ENCODE measurements at places on chromosomes 3 and 15.

GRCh38 chr3:13623101-13623654, 74.3 kb downstream of the FBLN2 start:
- DNase-seq: no peak

GRCh38 chr3:197381371-197381770, 83.0 kb upstream of the DLG1 start:
- no peak for DNase-seq

- DNase-seq: no peak
Observed at GRCh38 chr3:146195605-146196004, 34.6 kb upstream of the PLOD2 start.

DNA sequence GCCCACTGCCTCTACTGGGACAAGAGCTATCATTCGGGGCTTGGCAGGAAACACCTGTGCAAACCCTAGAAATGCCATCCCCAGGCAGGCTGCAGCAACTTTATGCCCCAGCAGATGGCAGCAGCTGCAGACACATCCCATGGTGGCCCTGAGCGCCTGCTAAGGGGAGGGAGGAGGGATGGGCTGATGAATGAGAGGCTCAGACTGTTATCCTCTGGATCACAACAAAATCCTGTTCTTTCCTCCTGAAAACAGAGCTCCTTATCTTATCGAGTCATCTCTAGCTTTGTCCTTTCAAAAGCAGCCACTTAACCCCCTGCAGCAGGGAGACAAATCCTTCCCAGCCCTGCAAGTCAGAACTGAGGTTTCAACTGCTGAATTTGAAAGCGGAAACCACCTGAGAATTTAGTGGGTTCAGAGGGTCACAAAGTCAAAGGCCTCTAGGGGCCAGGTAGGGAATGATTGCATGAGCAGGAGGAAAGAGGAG, 90.6 kb upstream of the PROK2 start:
- DNase-seq: peak; percentile 80

DNA sequence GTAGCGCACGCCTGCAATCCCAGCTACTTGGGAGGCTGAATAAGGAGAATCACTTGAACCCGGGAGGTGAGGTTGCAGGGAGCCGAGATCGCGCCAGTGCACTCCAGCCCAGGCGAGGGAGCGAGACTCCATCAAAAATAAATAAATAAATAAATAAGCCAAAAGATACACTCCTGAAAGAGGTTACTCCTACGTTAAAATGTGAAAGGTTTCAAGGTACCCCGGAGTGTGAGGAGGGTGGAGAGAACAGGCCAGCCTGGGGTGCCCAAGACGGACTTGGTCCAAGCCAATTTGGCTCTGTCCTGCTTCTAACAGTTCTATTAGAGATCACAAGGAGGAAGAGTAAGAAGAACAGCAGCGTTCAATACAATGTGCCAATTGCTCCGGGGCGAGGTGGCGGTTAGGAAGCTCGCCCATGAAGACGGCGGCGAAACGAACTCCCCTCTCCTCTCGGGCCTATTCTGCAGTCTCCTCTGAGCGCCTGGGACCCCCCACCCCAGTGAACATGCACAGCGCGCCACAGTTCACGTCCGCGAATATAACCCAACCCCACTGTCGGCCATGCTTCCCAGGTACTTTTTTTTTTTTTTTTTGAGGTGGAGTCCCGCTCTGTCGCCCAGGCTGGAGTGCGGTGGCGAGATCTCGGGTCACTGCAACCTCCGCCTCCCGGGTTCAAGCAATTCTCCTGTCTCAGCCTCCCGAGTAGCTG, 942 bp downstream of the ELP6 start:
- DNase-seq: peak; percentile 34

DNA sequence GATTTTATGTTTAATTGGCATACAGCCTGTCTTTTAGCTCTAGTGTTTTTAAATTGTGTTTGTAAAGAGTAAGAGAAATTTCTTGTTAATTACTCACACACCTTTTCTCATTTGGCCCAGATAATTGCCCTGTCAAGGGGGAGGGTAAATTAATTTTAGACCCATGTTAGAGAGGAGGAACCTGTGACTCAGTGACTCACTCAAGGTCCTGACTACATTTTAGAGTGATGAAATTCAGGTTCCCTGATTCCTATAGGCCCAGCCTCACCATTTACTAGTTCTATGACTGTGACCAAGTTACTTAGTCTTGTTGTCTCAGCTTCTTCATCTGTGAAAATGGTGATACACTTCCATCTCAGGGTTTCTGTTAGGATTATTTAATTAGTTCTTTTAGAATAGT, 125.2 kb upstream of the DPH6 start:
- no peak for DNase-seq

GRCh38 chr3:3552761-3553160, 246.5 kb upstream of the LRRN1 start:
- DNase-seq: no peak

GRCh38 chr15:43270676-43271306, 4.1 kb upstream of the TGM5 start:
- DNase-seq: peak; percentile 9

DNA sequence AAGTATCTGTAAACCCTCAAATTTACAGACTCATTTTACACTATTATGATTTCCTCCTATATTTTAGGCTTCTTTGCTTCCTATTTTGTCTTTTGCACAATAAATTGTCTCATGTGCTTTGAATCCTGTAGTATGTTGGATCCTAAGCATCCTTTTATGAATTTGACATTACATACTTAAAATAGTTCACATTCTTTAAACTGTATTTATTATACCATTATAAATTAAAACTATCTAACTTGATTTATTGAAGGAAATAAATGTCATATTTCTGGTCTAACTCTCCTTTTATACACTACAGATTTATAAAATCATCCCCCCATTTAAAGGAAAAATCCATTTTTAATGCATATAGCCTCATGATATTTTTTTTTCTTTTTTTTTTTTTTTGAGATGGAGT, 32.6 kb downstream of the EHHADH start:
- no peak for DNase-seq
